ENCODE measurements at places on chromosomes 2 and 18.

- DNase-seq = no peak
These were observed 291.8 kb downstream of the ICOS start for GRCh38 chr2:204228169-204228886.

DNA sequence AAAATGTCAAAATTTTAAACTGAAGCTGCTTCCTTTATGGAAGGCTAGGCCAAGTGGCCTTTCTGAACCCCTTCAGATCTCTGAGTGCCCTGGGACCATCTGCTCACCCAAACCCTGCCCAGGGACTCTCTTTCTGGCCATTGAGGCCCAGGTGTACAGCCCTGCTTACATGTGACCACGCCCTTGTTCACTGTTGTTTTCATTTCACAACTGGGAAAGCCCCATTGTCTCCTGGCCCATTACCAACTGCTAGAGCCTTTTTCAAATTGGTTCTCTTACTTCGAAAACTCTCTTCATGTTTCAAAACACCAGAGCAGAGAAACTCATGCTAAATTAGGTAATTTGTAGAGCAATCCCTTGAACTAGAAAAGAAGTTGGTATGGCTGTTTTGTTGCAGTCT lies 219.5 kb upstream of the TANK start:
- no peak for DNase-seq

GRCh38 chr2:158618891-158619490 lies 162.2 kb downstream of the PKP4 start:
- DNase-seq = no peak

GRCh38 chr18:35296060-35296459 lies 6.0 kb upstream of the ZSCAN30 start:
- DNase-seq = no peak

DNA sequence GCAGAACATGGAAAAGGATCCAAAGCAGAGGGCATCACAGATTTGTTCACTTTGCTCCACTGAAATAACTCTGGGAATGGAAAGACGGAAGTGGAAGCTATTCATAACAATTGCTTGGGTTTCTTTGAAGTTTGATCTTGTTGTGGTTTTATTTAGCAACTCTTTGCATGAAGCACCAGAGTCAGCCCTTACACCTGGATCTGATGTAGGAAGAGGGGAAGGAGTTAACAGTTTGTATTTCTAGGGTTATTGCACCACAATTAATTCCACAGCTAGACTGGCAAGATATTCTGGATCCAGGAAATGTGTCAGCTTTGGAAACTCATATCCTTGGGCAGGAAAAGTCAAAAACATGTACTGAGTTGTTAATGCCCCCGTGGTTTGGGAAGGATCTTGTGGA lies 1143.4 kb downstream of the CNTNAP5 start:
- no peak for DNase-seq

DNA sequence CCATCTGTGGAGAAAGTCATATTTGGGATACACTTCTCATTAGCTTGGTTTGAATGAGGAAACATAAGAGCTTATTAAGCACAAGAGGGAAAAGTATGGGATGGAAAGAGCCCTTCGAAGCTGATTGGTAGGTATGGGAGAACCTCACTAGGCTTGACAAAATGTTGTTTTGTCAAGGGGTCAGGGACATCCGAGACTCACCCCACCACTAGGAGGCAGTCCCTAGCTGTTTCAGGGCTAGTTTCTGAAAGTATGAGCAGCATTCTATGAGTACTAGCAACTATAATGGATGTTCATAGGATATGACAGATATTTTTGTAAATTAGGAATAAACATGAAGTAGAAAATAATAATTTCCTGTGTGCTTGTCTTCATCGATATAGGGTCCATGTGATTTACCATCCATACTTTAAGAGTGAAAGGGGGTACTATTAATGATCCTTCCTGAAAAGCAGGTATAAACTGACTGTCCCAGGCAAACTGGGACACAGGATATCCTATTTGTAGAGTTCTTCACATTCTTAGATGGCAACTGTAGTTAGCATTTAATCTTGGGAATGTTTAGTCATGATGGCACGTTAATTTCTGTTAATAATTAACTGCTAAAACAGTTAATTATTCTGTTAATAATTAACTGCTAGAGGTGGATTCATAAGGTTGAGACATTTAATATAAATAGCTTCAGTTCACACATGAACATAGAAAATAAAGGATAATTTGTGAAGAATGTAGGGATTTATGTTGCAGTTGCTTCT lies 28.4 kb downstream of the OTX1 start:
- no peak for DNase-seq

GRCh38 chr2:19119326-19120001 lies 239.0 kb downstream of the OSR1 start:
- no peak for DNase-seq

GRCh38 chr18:32332708-32333107 lies 138.0 kb downstream of the GAREM1 start:
- DNase-seq = no peak

DNA sequence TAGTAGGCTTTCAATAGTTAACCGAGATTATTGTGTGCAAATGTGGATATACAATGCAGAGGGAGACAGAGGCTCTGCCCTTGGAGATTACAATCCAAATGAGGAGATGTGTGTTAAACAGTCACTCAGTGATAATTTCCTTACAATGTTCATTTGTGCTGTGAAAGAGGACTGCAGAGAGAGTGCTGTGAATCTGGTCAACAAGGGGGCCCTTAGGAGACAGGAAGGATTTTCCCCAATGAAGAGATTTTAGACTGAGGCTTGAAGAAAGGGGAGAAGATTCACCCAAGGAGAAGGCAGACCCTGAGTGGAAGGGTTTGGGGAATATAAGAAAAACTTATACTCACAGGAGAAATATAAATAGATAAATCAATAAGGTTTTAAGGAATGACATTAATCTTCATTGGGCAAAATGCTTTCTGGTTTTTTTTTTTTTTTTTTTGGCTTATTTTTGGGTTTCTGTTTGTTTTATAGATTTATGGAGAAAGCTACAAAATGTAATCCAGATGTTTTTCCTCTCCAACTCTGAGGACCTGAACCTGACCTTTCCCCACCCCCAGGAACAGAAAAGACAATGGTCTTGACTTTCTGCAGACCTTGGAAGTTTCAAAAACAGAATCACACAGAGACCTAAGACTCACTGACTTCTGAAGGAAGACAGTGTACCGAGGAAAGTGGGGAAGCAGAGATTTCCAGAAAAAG lies 151.3 kb upstream of the SERPINE2 start:
- DNase-seq = no peak

DNA sequence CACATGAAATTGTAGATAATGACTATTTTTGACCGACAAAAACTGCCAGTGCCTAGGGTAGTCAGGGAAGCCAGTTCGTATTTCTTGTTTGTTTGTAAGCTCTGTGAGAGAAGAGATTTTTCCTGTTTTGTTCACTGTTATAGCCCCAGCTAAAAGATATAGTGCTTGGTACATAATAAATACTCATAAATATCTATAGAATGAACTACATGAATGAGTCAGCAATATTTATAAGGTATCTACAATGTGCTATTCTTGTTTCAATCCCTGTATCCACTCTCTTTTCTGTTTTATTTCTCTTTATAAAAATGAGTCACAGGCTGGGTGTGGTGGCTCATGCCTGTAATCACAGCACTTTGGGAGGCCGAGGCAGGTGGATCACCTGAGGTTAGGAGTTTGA lies 275.6 kb upstream of the FANCL start:
- no peak for DNase-seq

GRCh38 chr2:44166096-44166495 lies 2.6 kb upstream of the PPM1B start:
- no peak for DNase-seq

- DNase-seq = no peak
These were observed at the start of gene ANKRD53 for GRCh38 chr2:70978341-70979179. TSS of gene ANKRD53 (plus strand) at chr2:70978630. CDS start at chr2:70978646, 16 bp downstream.

DNA sequence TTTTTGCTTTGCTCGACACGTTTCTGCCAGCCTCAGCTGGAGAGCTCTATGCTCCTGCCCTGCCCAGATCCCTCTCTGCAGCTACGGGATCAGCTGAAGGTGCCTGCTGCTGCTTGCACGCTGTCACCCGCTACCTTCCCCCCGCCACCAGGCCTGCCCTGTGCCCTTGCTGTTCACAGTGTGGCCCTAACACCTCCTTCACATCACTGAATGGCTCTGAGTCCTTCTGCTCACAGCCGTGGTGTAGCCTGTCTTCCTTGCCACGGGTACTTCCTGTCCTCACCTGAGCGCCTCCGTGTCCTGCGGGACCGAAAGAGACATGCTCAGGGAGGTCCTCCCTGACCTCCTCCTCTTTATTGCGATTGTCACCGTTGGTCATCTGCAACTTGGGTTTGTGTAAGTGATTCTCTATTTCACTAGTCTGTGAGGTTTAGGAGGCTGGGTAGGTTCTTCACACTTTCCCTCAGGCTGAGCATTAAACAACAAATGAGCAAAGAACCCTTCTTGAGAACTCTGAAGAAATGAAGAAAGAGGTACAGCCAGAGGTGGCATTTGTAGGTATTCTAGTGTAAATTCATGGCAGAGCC lies 127.5 kb downstream of the NCK2 start:
- DNase-seq = no peak

Data from left renal cortex interstitium (tissue), 4 donors.